ENCODE measurements at places on chromosomes 4 and X.
A peak's percentile ranks its signal among the peaks of the same experiment; 100 is the strongest.

GRCh38 chrX:153684467-153685155, 3.1 kb upstream of the SLC6A8 start:
- DNase-seq: no peak

GRCh38 chr4:166546009-166546408, 673.0 kb downstream of the TLL1 start:
- no peak for DNase-seq

- peak; percentile 87 for DNase-seq
These were observed 217.9 kb downstream of the CENPC start for GRCh38 chr4:67327245-67328017.

DNA sequence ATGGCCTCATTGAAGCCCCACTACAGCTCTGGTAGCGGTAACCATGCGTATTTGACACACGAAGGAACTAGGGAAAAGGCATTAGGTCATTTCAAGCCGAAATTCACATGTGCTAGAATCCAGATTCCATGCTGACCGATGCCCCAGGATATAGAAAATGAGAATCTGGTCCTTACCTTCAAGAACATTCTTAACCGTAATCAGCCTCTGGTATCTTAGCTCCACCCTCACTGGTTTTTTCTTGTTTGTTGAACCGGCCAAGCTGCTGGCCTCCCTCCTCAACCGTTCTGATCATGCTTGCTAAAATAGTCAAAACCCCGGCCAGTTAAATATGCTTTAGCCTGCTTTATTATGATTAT, 876 bp downstream of the HPRT1 start:
- DNase-seq: peak; percentile 63

DNA sequence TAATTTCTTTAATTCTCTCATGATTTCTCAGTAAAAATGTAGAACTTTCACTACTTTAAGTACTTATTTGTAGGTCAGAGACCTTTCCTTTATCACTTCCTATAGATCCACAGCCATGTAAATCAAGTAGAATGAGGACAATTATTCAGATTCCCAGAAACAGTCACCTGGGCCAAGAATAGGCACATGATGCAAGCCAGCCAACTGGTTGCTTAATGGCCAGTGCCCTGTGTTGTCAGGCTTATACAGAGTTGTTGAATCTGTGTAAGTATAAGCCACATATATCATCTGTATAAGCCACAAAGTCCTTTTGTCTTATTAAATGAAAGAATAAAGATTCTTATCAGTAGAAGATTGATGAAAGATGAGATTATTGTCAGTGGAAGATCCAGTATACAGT, 5.2 kb downstream of the BANK1 start:
- DNase-seq: peak; percentile 25

DNA sequence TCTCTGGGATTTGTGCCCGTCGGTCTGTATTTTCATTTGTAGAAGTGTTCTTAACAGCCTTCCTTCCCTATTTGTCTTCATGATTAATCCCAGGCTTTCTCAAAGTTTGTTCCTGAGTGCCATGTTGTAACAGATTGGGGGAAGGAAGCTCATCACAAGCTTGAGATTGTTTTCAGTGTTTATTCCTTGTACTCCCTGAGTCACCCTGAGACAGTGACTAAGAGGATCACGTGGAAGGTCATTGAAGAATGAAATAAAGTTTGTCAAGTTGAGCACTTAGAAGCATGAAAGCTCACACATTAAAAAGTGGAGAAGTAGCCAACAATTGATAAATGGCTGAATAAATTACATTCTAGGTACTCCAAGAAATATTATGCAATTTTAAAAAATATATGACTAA, 153.5 kb upstream of the FAM241A start:
- no peak for DNase-seq

- DNase-seq: peak; percentile 70
These were observed 39.7 kb downstream of the AFF2 start for GRCh38 chrX:148540114-148540513.

DNA sequence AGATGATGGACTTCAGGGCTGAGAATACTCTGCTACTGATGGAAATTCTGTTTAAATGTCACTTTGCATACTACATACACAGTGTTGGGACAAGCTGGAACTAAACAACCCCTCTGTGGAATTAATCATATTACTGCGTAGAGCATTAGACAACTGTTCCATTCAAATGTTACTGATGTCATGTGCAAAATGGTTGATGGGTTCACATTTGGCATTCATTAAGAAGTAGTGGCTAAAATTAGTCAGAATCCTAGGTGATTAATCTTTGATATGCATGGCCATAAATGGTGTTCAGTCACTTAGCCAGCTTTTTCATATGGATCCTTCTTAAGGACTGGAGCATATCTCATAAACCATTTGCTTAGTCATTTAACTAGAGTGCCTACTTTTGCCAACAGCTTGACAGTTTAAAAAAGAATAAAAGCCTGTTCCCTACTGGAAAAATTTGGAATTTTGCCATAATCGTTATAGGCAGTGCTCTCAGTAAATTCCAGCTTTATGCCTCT, 105.2 kb downstream of the RNF150 start:
- DNase-seq: no peak

GRCh38 chrX:122869171-122869570, 314.9 kb upstream of the GRIA3 start:
- no peak for DNase-seq

DNA sequence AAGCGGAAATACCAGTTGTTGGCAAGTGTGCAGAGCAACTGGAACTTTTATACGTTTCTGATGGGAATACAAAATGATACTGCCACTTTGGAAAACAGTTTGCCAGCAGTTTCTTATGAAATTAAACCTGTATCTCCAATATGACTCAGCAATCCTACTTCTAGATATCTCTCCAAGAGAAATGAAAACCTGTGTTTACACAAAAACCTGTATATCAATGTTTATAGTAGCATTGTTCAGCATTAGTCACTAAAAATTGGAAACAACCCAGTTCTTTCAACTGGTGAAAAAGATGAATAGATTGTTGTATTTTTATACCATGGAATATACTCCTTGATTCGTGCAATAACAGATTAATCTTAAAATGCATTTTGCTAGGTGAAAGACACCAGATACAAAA, 26.8 kb downstream of the ATP7A start:
- no peak for DNase-seq

GRCh38 chrX:47610511-47610910, 9.1 kb downstream of the SYN1 start:
- no peak for DNase-seq
